Thyroid gland (tissue), 4 donors: ENCODE measurements at places on chromosomes 13 and 19. TPM values are rescaled to one million over a fixed set of nuclear protein-coding genes. Genes with fewer than 3 reads are reported as not detected.
A peak's percentile ranks its signal among the peaks of the same experiment; 100 is the strongest.

Gene ZNF415
- 37.6 TPM for total RNA-seq

GRCh38 chr13:99013951-99014350 is 36.1 kb upstream of the DOCK9 start:
- no peak overlapping the region for H3K27ac ChIP-seq
- no peaks in the 10 kb centered on the region for H3K36me3 ChIP-seq
- H3K4me3 ChIP-seq, result no peak overlapping the region

Gene KLK15
- 2.8 TPM for total RNA-seq

- no peak overlapping the region for H3K4me3 ChIP-seq
- no peaks in the 10 kb centered on the region for H3K27me3 ChIP-seq
- peak; percentile 58 for DNase-seq
Measured at GRCh38 chr19:43651758-43652545, 12.3 kb upstream of the CADM4 start.

DNA sequence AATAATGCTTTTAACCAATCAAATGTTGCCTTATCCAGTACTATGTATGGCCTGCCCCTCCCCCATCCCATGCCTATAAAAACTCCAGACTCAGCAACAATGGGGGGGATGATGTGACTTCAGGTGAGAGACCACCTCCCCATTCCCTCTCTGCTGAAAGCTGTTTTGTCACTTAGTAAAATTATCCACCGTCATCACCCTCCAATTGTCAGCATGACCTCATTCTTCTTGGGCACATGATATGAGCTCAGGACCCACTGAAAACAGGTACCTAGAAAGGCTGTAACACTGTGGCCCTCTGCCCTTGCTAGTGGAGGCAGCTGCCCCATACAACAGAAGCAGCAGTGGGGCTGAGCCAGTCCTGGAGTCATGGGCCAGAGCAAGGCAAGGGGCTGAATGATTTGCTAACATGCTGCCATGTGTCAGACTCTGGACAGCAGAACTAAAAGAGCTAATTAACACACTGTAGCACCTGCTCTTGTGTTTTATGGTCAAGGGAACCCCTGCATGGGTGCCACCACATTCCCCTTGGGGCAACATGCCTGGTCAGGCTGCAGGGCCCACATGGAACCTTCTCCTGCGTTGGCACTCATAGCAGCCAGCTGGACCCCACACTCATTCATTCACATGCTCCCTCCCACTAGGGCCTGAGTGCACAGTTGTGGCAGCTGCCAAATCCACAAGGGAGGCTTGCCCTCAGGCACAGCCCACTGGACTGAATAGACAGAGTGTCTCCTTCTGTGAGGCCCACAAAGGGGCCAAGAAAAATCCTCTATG is 722.2 kb upstream of the PCDH20 start:
- H3K4me3 ChIP-seq, result no peak overlapping the region
- H3K36me3 ChIP-seq, result no peaks in the 10 kb centered on the region
- no peaks in the 10 kb centered on the region for H3K27me3 ChIP-seq

Gene RFPL4A
- not detected for total RNA-seq

Gene BICRA
- 12.8 TPM for total RNA-seq

DNA sequence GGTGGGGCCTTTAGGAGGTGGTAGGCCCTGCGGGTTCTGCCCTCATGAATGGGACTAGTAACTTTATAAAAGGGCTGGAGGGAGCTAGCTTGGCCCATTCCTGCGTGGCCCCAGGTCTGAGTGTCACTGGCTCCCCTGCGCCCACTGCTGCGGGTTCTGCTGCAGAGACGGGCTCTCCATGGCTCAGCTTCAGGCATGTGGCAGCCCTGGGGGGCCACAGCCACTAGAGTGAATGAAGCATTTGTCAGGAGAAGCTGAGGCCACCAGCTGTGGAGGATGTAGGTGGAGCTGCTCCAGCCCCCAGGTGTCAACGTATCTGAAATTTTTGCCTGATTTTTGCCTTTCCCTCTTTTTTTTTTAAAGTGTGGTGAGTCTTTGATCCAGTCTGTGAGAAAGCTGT is 119.1 kb downstream of the SOX1 start:
- no peaks in the 10 kb centered on the region for H3K4me1 ChIP-seq
- no peak overlapping the region for H3K27ac ChIP-seq
- no peaks in the 10 kb centered on the region for H3K36me3 ChIP-seq

Gene POLD1
- total RNA-seq, result 27.5 TPM

DNA sequence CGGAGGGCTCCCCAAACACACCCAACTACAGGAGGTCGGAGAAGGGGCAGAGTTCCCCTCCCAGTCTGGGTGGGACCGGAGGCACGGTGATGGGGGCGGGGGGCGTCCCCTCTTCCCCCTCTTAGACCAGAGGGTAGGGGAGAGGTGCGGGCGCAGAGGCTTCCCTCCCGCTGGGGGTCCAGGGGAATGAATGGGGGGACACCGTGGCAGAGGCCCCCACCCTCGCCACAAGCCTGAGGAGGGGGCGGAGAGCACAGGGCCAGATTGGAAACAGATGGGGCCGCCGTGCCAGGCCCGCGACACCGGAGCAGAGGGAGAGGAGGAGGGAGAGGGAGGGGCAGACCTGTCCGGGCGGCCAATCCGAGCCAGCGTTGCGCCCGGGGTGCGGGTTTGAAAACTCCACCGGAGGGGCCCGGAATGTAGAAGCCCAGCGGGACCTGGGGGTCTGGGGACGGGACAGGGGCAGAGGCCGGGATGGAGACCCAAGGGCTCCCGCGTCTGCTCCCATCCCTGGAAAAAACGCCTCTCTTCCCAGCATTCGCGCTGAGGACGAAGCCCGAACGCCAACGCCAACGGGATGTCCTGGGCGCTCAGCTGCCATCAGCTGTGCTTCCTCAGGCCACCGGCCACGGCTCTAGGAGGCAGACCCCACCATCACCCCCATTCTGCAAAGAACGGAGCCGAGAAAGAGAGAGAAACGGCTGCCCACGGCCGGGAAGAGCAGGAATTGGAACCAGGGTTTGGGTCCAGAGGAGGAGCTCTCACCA is 46.8 kb downstream of the PTPRS start:
- no peak overlapping the region for H3K4me3 ChIP-seq
- H3K27ac ChIP-seq, result no peak overlapping the region
- peak; percentile 42 for DNase-seq
- H3K36me3 ChIP-seq, result no peaks in the 10 kb centered on the region
- H3K4me1 ChIP-seq, result peaks cover 23% of the 10 kb centered on the region

DNA sequence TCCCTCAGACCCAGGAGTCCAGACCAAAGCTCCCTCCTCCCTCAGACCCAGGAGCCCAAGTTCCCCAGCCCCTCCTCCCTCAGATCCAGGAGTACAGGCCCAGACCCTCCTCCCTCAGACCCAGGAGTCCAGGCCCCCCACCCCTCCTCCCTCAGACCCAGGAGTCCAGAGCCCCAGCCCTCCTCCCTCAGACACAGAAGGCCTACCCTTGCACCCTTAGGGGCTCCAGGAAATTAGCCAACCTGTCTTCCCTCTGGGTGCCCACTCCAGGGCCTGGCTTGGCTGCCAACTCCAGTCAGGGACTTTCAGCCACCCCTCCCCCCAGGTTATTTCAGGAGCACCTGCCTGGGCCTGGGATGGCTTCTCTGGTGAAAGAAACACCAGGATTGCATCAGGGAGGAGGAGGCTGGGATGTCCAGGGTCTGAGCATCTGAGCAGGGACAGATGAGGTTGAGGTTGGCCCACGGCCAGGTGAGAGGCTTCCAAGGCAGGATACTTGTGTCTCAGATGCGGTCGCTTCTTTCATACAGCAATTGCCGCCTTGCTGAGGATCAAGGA is at the start of gene FGF21:
Gene FGF21 (plus strand): TSS at position 441 of the 558 bp plus-strand sequence. CDS start 713 bp downstream, outside the sequence.
- no peaks in the 10 kb centered on the region for H3K36me3 ChIP-seq
- no peak within 1 kb of the TSS for H3K27ac ChIP-seq
- DNase-seq, result no peak
- no peak within 1 kb of the TSS for H3K4me3 ChIP-seq
- no peaks in the 10 kb centered on the region for H3K27me3 ChIP-seq
- H3K4me1 ChIP-seq, result peaks cover 4% of the 10 kb centered on the region

DNA sequence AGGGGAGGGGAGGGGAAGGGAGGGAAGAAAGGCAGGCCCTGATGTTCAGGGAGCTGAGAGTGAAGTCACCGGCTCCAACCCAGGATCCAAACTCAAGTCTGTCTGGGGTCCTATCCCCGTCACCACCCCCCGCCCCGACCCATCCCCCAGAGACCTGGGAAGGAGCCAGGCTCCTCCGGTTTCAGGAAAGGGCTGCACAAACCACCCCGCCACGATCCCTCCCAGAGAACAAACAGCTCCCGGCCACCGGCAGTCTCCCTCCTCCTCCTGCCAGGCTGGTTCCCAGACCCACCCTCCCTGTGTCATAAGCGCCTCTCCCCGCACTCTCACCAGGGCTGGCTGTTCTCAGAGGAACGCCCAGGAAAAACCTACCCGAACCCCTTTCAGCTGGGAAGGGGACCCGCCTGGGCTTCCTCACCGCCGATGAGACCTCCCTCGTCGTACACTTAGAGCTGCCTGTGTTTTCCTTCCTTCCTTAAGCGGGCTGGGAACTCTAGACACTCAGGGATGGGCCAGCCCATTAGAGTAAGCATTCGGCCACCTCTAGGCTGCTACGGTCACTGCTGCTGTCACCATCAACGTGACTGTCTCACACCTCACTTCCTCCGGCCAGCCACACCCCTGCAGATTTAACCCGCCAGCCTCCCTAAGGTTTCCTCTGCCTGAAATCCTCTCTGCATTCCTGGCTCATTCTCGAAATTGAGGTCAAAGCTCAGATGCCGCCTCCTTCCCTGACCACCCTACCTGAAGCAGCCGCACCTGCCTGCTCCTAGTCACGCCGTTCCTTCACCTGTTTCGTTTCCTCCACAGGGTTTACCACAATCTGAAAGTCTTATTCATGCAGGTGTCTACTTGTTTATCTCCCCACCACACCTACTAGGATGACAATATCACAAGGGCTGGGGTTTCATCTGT is 6.3 kb upstream of the RDH13 start:
- H3K27me3 ChIP-seq, result no peaks in the 10 kb centered on the region
- H3K36me3 ChIP-seq, result no peaks in the 10 kb centered on the region
- peak; percentile 69 for DNase-seq
- no peak overlapping the region for H3K4me3 ChIP-seq
- H3K27ac ChIP-seq, result peak overlapping the region; percentile 24

DNA sequence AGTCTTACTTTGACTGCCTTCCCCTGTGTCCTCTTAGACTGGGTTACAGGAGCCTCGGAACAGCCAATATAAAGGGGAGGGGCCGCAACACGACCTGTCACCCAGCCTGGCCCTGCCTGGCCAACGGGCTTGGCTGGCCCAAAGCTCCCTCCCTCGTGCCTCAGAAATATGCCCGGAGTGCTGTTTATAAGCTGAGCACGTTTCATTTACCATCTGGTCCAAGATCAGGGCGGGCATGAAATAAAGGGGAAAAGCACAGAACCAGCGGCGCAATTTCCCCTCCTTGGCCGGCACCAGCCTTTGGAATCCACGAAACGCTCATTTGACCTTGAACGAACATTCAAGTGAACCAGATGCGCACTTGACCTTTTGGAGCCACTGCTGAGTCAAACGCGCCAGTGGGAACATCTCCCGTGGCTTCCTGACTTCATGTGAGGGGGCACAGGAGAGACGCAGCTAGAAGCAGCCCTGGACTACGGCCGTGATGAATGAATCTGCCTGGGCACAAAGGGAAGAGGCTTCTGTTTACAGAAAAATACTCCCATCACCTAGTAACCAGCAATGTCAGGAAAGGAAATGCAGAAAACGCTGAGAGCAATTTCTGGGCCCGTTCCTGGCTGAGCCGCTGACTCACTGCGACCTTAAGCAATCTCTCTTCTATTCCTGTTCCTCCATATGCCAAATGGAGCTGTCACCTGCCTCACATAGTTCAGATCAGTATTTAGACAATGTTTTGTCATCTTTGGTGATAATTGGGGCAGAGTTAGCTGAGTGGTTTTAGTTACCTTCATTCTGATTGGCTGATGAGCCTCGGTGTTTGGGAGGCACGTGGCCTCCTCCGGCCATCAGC is 53.3 kb downstream of the RFX2 start:
- no peaks in the 10 kb centered on the region for H3K36me3 ChIP-seq
- peak; percentile 49 for DNase-seq
- H3K4me3 ChIP-seq, result no peak overlapping the region

DNA sequence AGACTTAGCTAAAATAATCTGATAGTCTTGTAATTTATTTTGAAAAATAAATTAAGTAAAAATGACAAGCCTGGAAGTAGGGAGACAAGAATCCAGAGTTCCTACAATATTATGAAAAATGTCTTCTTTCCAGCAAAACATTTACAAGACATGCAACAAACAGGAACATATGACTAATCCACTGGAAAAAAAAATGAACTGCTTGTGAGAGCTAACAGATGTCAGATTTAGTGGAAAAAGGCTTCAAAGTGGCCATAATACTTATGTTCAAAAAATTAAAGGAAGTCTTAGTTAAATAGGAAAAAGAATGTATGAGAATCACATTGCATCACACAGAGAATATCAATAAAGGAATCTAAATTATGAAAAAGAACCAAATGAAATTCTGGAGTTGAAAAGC is 2082.0 kb upstream of the PCDH20 start:
- H3K27me3 ChIP-seq, result no peaks in the 10 kb centered on the region
- H3K36me3 ChIP-seq, result no peaks in the 10 kb centered on the region
- H3K4me3 ChIP-seq, result no peak overlapping the region
- no peak overlapping the region for H3K27ac ChIP-seq

- no peak for DNase-seq
- H3K27me3 ChIP-seq, result no peaks in the 10 kb centered on the region
- H3K36me3 ChIP-seq, result no peaks in the 10 kb centered on the region
- no peaks in the 10 kb centered on the region for H3K4me1 ChIP-seq
- no peak overlapping the region for H3K4me3 ChIP-seq
Measured at GRCh38 chr19:3897936-3898335, 17.5 kb downstream of the ATCAY start.

- H3K4me3 ChIP-seq, result no peak overlapping the region
- H3K27ac ChIP-seq, result no peak overlapping the region
- no peaks in the 10 kb centered on the region for H3K36me3 ChIP-seq
- H3K27me3 ChIP-seq, result no peaks in the 10 kb centered on the region
- DNase-seq, result no peak
- H3K4me1 ChIP-seq, result no peaks in the 10 kb centered on the region
Measured at GRCh38 chr19:51469629-51470028, 8.7 kb upstream of the CEACAM18 start.

- no peak for DNase-seq
- no peak overlapping the region for H3K4me3 ChIP-seq
- H3K27me3 ChIP-seq, result no peaks in the 10 kb centered on the region
- no peaks in the 10 kb centered on the region for H3K4me1 ChIP-seq
- no peak overlapping the region for H3K27ac ChIP-seq
Measured at GRCh38 chr13:43665388-43665787, 121.4 kb downstream of the ENOX1 start.
